Activated T-cell treated with anti-CD3 and anti-CD28 coated beads, Interleukin-2, amount 50 U/mL, for 48 hours (primary cell): ENCODE measurements at places on chromosomes 2 and 18.

DNA sequence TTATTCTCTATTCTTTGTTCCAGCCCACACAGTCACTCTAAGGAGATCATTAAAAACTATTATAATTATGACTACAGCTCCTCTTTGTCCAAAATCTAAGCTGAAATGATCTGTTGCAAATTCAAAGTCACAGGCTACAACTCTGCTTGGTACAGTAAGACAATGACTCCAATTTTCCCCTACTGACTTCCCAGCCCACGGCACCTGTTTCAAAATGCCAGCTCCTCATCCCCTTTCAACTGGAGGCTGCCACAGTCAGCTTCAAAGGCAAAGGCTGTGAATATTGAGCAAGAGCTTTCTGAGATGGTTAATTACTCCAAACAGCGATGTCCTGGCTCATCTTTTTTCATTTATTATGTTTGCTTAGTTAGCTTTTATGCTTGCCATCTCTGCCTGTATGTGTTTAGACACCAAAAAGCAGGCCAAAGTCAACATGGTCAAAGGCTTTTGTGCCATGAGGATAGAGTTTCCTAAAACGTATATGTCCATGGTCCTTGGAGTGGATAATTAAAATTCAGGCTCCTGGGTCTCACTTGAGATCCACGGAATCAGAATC is 141.1 kb downstream of the DOCK10 start:
- DNase-seq: no peak

DNA sequence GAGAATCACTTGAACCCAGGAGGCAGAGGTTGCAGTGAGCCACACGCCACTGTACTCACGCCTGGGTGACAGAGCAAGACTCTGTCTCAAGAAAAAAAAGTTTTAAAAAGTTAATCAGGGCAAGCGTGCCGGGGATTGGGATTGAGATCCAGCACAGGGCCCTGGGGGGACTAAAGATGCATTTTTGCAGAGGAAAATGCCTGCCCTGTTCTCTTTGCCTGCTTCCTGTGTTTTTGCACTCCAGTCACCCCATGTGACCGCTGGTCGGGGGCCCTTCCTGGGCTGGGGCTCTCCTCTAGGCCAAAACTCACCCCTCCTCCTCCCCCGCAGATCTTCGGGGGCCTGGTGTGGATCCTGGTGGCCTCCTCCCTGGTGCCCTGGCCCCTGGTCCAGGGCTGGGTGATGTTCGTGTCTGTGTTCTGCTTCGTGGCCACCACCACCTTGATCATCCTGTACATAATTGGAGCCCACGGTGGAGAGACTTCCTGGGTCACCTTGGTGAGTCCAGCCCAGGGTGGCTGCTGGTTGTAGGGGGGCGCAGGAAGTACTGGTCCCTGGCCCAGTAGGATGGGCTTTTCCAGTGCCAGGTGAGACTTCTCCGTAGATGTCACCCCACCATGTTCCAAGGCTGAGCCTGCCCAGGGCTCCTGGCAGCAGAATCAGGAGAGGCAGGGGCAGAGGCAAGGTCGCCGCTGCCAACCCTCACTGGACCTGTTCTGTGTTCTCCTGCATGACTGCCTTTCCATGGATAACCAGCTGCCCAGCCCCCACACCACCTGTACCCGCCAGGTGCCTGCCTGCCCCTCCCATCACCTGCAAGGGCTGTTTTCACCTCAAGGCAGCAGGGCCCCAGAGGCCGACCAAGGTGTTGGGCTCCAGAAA is 22.4 kb downstream of the MAL start:
- DNase-seq: no peak

GRCh38 chr2:180559771-180560170 is 420.6 kb upstream of the UBE2E3 start:
- DNase-seq: no peak

DNA sequence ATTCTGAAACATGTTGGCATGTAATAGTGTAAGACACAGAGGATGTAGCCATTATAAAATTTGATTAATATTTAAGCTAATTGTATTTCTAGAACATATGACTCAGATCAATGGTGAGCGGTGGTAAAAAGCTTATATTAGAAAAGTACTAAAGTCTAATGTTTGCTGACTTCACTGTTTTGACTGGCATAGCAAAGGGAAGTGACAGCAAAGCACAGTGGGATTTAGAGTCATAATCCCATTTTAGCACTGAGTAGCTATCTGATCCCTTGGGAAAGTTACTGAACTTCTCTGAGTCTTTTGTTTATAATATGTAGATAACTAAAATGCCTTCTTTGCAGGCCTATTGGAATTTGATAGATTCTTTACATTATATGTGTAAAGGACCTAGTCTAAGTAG is 60.4 kb downstream of the KIAA1328 start:
- no peak for DNase-seq

- no peak for DNase-seq
These were observed 2035.3 kb upstream of the LRRTM1 start for GRCh38 chr2:82339805-82340204.

DNA sequence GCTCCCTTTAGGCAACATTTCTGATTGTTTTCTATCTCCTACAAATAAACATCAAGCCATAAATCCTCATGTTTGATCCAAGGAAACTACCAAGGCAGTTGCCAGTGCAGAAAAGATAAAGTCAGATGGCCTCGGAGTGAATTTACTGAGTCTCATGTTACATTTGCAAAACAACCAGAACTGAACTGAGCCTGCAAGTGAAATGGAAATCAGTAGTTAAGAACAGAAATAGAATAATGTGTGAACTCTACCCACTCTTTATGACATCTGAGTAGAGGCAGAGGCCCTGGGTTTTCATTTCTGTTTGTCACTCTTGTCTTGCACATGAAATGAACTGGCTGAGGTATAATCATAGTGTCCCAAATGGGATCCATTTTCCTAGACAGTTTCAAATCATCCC is 20.4 kb upstream of the DAPL1 start:
- no peak for DNase-seq
